ENCODE measurements at places on chromosomes 5 and 9.

DNA sequence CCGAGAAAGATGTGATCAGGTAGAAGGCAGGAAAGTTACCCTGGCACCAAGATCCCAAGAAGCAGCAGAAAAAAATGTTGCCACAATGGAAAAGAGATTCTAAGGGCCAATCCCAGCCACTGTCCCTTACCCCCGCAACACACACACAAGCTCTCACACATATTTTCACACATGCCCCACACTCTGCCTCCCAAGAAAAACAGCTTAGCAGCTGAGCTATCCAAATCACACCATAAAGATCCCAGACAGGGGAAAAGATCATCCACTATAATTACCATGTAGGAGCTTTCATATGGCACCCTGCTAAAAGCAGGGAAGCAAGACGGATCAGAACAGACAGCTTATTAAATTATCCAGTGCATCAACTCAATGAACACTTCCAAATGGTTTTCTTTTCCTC lies 143.4 kb downstream of the FAM114A2 start:
- no peak for DNase-seq

DNA sequence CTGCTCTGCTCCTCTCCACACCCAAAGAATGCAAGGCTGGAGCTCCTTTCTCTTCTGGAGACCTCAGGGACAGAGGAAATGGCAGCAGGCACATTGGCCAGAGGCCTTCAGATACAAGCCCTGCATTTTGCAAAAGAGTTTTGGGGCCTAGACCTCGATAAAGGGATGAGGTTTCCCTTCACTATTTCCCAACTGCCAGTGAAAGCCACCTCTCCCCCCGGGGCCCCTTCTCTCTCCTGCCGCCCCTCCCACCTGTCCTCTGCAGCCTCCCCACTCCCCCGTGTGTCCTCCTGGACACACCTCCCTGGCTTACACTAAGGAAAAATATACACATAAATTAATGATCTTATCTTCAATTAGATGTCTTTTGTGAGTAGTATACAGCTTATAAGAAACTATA lies 21.3 kb upstream of the LMNB1 start:
- no peak for DNase-seq

DNA sequence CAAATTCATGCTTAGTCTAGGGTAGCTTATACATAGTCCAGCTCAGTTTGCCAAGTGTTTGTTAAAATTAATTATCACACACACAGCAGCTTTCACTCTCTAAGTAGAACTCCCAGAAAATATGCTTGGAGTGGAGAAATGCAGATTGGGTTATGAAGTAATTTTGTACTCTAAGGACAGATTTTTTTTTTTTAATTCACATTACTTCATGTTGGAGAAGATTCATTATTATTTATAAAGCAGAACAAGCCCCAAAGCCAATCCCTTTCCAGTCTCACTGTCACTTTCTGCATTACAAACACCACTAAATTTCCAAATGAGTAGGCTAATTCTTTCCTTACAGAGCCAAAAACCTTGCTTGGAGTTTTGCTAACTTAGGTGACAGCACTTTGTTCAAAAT lies 11.7 kb upstream of the C9orf72 start:
- no peak for DNase-seq

DNA sequence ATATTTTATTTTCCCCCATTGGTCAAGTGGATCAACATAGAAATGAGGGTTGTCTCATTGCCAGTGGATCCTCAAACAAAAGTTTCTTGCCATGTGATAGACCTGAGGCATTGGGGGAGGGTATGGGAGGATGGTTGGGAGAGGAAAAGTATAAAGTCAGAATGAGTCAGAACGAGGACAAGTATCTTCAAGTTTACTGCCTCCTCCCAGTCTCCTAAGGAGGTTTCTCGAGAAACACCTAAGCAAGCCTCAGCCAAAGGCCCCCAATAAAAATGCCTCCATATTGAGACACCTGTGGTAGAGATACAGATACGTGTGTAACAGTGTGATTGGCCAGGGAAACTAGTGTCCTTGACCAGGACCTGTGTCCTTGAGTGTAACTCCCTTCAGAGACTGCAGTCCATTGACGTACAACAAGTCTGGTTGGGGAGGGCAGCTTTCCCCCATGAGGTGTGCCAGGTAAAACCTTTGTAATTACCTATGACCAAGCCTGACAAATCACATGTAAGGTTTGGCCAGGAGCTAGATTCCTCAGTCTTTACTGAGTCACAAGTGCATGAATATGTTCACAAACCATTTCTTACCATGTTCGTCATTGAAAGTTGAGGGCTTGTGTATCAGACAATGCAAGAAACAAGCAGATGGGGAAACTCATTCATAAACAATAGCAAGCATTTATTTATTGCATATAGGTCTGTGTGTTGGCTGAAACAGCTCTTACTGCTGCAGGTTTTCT lies 198.6 kb upstream of the SH3GL2 start:
- DNase-seq: no peak

DNA sequence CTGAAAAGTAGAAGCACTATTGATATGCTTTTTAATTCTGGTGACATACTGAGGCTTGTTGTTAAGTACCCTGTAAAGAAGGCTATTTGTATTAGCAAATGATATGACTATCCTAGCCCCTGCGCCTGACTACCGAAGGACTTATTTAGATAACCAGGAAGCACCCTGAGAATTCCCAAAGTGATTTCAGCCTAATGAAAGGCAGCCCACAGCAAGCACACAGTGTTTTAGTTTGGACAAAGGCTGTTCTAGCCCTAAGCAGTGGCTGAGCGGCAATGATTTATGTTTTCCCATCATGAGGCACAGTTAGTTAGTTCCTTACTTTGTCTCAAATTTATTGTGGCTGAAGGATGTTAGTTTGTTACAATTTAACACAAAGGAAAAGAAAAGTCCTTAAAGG lies 235.3 kb downstream of the KCTD16 start:
- DNase-seq: no peak

DNA sequence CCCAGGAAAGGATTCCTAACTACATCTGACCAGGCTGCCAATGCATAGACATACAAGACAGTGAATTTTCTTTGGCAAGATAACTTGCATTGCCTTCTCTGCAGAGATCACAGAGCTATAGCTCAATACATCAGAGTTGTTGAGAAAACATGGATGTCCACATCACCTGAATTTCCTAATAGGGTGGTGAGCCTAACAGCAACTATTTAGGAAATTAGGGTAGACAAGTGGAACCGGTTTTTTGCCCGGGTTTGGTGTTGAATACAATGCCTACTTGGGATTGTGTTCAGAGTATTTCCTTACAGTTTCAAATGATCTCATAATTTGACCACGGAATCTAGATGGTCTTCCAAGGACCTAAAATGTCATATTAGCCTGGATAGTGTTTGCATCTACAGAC lies 262.7 kb downstream of the KIF4B start:
- no peak for DNase-seq

DNA sequence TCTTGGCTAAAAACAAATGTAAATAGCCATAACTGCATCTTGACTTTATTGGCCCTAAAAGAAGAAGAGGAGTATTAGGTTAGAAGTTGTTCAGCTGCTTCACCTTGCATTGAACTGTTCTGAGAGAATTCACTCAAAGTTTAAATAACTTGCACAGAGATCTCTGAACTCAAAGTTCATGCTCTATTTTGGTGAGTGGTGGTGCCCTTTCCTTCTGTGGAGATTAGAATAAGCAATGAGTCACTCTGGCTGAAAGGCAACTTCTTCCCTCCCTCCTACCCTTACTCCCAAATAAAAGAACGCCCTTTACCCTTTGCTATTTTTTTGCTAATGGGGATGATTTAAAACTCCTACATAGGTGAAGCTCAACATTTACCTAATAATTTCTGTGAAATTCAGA lies 48.9 kb downstream of the ERMP1 start:
- DNase-seq: no peak

GRCh38 chr9:109967651-109968642 lies 187.9 kb downstream of the PALM2AKAP2 start:
- no peak for DNase-seq
